Activated naive CD4-positive, alpha-beta T cell (primary cell): ENCODE measurements at places on chromosomes 7 and 10.

DNA sequence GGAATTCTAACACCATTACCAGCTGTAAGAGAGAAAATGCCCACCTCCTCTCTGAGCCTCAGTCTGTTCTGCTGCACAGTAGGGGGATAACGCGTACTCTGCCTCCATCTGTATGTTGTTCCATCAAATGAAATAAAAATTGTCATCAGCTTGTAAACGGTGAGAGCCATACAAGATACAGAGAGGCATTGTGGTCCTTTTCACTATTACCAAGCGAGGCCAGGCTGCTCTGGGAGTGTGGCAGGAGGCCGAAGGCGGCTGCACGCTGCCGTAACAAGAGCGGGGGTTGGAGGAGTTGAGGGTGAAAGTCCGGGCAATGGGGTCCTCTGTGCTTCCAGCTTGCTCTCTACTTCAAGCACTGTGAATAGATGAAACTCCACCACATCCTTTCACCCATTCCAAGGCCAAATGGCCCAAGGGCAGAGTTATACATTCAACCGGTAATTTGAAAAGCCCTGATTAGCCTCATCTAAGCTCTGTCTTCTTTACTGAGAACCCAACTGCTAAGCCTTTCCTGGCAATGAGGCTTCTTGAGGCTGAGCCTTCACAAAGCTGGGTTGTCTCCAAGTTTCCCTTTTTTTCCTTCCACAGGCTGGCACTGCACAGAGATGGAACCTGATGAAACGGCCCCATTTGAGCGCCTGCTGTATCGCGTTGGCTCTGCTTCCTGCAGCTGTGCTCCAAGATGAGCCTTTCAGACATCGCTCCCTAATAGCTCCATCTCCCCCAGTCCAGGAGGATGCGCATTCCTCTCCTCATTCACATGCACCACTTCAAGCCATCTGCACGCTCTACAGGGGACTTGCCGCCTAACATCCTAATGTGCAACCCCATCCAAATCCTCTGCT is 47.2 kb downstream of the PYROXD2 start:
- DNase-seq, result no peak

DNA sequence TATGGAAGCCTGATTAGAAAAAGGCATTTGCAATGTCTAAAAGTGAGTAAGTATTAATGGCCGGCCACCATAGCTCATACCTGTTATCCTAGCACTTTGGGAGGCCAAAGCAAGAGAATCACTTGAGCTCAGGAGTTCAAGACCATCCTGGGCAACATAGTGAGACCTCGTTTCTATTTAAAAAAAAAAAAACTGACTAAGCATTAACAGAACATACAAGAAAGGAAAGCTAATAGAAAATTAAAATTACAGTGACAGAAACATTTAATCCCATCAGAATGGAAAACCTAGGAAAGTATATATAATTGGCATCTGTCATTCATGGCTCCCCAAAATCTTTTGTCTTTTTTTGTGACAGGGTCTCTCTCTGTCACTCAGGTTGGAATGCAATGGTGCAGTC is 55.9 kb downstream of the AOC1 start:
- no peak for DNase-seq

DNA sequence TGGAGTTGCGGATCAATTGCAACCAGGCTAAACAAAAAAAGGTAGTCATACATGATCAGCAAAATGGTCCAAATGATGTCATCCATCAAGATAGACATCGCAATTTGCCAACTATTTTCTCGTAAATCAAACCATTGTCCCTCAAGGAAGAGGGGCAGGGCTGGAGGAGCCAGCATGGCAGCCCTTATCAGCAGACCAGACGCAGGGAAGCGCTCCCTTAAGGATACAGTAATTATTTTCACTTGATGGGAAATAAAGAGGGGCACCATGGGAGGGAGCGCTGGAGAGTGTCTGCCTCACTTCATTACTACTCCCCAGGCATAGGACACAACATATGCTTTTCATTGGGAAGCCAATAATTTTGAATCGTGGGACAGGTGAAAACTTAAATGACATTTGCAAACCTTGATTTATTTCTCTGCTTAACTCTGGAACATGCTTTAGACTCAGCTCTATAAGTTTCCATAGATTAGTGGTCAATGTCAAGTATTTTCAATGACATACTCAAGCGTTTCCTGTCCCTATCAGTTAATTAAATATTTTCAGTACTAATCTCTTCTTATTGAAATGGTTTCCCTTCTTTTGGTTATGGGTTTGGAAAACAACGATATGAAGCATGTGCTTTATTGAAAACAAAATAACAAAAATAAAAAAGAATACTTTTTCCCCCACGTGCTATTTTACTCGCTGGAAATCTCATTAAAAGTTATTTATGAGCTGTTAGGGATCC is 202.4 kb upstream of the HABP2 start:
- DNase-seq, result no peak

GRCh38 chr10:59945590-59945989 is 39.2 kb upstream of the CCDC6 start:
- DNase-seq, result no peak

DNA sequence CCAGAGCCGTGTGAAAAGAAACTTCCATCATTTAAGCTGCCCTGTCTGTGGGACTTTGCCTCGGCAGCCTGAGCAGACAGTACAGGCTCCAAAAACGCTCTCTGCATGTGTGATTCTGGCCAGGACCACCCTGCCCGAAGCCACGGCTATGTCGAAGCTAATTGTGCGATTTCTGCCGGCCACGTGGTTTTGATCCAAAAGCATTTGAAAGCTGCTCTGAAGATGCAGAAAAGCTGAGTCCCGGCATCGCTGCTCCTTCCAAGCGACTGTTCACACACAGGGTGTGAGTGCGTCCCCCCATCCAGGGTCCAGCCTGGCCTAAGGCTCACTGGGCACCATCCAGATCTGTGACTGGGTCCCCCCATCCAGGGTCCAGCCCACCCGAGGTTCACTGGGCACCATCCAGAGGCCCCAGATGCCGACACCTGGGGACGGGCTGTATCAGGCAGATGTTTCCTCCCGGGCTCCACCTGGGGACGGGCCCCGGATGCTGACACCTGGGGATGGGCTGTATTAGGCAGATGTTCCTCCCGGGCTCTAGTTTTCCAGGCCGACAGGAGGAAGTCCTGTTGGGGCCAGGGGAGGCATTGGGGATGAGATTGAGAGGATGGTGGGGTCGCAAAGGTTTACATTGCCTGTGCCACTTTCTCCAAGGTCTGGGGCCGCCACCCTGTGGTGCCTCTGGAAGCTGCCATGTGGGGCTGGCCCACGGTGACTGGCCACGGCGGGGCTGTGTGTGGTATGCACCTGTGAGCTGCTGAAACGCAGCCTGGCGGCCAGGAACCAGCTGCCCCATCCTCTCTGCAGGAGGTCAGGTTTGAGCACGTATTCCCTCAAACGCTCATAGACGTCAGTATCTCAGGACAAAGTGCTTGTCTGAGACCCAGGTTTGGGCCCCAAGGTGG is 527.4 kb downstream of the DNAJB6 start:
- no peak for DNase-seq

DNA sequence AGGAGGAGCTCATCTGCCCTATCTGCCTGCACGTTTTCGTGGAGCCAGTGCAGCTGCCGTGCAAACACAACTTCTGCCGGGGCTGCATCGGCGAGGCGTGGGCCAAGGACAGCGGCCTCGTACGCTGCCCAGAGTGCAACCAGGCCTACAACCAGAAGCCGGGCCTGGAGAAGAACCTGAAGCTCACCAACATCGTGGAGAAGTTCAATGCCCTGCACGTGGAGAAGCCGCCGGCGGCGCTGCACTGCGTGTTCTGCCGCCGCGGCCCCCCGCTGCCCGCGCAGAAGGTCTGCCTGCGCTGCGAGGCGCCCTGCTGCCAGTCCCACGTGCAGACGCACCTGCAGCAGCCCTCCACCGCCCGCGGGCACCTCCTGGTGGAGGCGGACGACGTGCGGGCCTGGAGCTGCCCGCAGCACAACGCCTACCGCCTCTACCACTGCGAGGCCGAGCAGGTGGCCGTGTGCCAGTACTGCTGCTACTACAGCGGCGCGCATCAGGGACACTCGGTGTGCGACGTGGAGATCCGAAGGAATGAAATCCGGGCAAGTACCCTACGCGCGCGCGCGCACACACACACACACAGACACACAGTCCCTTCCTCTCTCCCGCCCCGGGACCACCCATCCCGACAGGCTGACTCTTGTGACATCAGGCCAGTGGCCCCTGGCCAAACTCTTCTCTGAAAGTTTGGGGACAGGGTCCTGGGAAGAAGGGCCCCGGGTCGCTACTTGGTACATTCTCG is 538 bp downstream of the TRIM8 start:
- DNase-seq, result peak; percentile 44

DNA sequence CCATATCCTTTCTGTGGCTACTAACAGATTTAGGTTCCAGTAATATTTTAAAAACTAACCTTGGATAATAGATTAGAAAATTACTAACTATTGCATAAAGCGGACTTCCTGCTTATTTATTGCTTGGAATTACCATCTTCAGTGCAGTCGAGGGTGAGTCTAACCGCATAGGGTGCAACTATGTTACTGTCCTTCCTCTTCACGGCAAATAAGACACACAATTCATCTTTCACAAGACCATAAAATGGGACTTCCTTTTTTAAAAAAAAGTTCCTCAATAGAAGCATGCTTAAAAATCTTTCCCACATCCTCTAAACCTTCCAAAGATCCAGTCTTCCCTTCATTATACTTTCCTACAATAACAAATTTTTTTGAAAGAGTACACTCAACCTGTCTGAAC is 2.1 kb downstream of the SLC25A40 start:
- DNase-seq, result no peak

DNA sequence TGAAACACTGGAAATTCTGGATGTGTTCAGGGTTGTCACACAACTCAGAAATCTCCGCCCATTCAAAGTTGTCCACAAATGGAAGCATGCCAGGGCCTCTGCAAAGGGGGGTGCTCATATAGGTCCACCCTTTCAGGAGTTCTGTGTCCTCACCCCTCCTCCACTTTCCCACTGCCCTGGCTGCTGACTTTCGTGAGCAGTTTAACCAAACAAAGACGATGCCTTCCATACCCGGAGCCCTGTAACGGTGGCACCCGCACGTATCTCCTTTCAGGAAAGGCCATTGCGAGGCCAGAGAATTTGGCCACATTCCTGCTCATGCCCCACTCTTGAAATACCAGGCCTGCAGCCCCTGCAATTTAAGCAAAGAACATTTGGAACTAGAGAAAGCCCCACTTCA is 1.4 kb downstream of the CPXM2 start:
- DNase-seq, result no peak

GRCh38 chr10:85919491-85920021 is 447.0 kb downstream of the GRID1 start:
- DNase-seq, result no peak
